ENCODE measurements at places on chromosomes 16 and 17.

DNA sequence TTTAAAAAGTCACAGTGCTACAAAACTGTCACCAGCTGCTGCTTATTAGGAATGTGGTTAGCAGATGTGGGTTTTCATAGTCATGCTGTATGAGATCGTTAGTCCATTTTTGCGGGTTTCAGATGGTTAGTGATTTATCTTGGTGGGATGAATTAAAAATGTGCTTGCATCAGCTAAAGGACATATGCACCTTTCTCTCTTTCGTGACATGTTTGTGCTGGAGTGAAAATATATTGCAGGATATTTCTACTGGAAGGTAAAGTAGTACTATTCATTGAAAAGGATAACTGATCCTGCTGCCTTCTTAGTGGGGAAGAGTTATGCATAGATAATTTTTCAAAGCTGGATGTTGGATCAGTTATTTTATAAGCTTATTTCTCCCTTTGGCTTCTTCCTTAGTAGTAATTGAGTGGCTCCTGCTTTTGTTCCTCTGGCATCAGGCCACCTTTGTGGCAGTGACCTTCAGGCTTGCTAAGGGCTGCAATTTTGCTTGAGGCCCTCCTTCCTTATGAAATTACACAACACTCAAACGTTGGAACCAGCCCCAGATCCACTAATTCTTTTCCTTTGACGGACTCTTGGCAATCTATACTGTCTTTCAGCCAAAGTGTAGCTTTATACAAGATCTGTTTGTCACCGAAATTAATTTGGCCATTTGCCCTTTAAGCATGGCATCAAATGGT is 7.5 kb upstream of the SNTB2 start:
- peak; percentile 89 for DNase-seq

DNA sequence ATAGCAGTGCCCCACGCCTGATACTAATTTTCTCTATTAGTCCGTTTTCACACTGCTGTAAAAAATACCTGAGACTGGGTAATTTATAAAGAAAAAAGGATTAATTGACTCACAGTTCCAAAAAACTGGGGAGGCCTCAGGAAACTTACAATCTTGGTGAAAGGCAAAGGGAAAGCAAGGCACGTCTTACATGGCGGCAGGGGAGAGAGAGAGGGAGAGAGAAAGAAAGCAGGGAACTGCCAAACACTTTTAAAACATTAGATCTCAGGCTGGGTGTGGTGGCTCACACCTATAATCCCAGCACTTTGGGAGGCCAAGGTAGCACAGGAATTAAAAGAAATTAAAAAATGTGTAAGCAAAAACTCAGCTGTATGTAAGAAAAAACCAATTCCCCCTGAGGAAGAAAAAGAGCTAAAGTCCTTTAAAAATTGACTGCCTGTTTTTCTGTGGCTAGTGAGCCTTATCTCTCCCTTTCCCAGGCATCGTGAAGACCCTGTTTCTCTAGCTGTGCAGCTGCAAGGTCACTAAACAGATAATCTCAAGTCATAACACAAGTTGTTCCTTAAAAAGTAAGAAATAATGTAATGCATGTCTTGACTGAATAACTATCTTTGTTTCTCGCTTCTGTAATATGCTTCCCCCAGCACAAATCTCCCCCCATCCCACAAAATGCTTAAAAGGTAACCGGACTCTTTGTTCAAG is 14.0 kb downstream of the ZSCAN10 start:
- DNase-seq: no peak

DNA sequence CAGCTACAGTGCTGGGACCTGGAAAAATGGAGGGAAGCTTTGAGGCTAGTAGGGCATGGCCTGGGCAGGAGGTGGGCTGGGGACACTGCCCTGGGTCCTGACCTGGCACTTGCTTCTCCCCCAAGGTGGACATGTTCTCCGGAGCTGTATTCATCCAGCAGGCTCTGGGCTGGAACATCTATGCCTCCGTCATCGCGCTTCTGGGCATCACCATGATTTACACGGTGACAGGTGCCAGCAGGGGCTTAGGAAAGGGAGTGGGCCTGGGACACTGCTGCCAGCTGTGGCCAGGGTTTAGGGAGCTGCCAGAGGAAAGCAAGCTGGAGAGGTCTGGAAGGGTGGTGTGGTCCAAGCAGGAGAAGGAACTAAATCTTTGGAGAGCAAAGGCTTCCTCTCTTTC is 3.1 kb downstream of the SLC5A2 start:
- no peak for DNase-seq

GRCh38 chr17:1144162-1144561 is 35.6 kb downstream of the ABR start:
- DNase-seq: no peak

GRCh38 chr16:88809676-88810165 is 2.0 kb downstream of the APRT start:
- DNase-seq: no peak

GRCh38 chr16:84834403-84834772 is 14.6 kb downstream of the CRISPLD2 start:
- no peak for DNase-seq

GRCh38 chr16:69563605-69564580 is 1.9 kb upstream of the NFAT5 start:
- DNase-seq: peak; percentile 69

- DNase-seq: no peak
Measured at GRCh38 chr16:30743716-30744115, 4.5 kb upstream of the PHKG2 start.

DNA sequence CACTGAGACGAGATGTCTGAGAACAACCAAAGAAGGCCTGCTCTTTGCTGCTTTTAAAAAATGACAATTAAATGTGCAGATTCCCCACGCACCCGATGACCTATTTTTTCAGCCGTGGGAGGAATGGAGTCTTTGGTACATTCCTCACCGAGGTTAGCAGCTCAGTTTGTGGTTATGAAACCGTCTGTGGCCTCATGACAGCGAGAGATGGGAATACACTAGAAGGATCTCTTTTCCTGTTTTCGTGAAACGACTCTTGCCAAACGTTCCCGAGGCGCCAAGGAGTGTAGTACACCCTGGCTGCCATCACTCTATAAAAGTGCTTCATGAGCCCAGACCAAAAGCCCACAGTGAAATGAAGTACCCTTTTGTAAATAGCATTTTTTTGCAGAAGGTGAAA is 87.8 kb downstream of the CRISPLD2 start:
- DNase-seq: no peak

DNA sequence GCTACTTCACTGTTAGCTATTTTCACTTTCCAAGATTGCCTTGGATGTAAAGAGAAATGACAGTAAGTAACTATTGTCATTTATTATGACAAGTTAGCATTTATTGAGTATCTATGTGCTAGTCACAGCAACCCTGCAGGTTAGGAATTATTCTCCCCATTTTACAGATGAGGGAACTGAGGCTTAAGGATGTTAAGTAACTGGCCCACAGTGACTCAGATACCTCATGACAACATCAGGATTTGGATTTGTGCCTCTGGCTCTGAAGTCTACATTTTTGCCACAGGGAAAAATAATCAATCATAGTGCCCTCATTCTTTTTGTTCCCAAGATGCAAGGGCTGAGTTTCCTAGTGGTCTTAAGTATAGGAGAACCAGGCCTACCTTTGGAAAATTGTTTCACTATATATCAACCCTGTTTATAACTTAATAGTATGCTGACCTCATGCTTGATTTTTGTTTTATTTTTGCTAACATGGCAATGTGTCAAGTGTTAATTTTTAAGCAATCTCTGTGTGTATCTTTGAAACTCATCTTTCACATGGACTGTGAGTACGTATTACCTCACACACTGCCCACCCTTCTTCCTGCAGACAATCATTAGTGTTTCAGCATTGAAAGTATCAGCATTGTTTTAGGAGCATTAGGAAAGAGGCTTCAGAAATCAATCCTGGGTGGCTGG is 105.0 kb downstream of the TANGO6 start:
- DNase-seq: no peak

DNA sequence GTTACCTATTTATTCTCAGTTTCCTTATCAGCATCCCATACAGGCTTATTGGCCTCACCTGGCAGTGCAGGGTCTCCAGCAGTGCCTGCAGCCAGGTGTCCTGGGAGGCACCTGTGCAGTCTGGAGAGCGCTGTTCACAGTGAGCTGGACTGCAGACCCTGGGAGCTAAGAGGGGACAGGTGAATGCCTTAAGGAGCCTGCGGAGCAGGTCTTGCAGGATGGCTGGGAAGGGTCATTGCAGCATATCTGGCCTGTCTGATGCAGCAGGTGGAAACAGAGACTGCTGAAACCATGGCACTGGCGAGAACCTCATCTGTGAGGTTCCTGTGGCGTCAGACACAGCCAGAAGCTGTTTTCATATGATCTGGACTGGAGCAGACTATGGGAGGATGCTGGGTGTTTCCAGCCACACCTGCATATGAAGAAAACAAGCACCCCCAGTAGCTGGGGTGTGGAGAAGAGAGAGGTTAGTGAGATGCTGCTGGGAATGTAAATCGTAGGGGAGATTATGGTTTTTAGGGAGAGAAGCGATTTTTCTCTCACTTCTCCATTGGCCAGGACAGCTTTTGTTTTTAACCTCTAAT is 77.0 kb downstream of the NTN1 start:
- no peak for DNase-seq

All from endothelial cell of umbilical vein (primary cell).